ENCODE measurements at places on chromosomes 12 and 14.
A peak's percentile ranks its signal among the peaks of the same experiment; 100 is the strongest.

DNA sequence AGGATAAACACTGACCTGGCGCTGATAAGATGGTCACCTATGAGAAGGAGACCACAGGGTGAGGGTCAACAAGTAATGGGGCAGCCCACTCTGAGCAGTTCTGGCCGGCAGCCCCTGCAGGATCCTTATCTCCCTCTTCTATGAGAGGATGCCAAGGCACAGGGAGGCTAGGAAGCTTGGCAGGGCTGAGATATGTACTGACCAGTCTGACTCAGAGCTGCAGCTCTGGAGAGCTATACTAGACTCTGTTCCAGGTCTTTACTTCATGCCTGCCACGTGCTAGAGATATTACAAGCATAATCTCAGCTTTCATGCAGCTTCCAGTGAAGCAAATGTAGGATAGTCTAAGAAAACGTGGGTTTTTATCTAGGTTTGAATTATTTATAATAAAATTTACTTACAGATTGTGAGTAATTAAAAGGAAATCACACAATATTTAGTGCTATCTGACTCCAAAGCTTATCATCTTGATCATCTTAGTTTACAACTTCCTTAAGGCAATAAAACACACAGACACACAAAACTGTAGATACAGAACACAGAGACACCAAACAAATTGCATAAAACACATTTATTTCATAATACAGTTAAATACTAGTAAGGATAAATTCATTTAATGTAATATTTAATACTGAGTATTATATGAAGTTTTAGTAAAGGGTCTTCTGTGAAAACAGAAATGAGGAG lies 32.3 kb downstream of the GIT2 start:
- no peak for DNase-seq

DNA sequence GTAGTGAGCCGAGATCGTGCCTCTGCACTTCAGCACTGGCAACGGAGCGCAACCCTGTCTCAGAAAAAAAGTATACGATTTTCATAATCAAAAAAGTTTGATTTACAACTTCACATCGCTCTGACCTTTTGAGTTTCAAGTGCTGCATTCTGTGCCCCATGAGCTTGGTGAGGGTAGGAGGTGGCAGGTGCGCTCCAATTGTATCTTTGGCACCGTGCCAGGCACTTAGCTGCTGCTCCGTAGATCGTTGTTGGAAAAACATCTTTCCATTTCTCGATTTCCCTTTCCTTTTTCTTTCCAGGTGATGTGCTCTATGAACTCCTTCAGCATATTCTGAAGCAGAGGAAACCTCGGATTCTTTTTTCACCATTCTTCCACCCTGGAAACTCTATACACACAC lies 203.7 kb downstream of the ETV6 start:
- no peak for DNase-seq

DNA sequence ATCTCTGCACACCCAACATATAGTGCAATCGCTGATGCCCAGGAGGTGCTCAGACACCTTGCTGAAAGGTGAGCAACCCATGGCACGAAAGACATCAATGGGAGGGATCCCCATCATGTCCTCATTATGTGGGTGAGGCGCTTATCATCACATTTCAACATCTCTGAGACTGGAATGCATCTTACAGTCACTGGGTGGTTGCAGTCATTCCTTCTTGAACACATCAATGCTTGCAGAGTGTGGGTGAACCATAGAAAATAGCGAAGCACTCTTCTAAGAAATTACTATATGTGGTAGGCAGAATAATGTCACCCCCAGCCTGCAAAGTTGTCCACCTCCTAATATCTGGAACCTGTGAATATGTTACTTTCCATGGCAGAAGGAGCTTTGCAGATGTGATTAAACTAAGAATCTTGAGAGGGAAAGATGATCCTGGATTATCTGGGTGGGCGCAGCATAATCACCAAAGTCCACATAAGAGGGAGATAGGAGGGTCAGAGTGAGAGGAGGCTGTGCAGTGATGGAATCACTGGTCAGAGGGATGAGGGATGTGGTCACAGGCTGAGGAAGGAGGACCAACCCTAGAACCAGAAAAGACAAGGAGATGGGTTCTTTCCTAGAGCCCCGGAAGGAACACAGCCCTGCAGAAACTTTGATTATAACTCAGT lies 51.2 kb downstream of the GLRX5 start:
- no peak for DNase-seq

GRCh38 chr12:12449533-12450025 lies 92.7 kb downstream of the BORCS5 start:
- peak; percentile 44 for DNase-seq

GRCh38 chr12:66944365-66944764 lies 265.5 kb upstream of the GRIP1 start:
- DNase-seq: no peak

DNA sequence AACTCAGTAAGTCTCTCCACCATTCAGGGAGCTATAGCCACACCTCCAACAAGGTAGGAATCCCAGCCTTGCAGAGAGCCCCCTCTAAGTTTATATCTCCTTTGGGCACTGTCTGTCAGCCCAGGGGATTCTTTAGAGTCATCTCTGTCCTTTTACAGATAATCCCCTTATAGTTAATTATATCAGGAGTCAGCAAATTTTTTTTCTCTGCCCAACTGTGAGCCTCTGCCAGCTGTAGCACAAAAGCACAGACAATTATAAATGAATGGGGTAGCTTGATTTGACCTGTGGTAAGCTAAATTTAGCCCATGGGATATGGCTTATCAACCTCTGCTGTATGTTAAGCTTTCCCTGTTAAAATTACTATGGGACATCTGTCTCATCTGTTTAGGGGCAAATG lies 8.3 kb downstream of the CEP128 start:
- DNase-seq: no peak

- no peak for DNase-seq
These were observed 210.2 kb downstream of the PTPRO start for GRCh38 chr12:15532364-15532977.
